ENCODE measurements at places on chromosomes 2 and 18. TPM values are rescaled to one million over a fixed set of nuclear protein-coding genes. Genes with fewer than 3 reads are reported as not detected.

DNA sequence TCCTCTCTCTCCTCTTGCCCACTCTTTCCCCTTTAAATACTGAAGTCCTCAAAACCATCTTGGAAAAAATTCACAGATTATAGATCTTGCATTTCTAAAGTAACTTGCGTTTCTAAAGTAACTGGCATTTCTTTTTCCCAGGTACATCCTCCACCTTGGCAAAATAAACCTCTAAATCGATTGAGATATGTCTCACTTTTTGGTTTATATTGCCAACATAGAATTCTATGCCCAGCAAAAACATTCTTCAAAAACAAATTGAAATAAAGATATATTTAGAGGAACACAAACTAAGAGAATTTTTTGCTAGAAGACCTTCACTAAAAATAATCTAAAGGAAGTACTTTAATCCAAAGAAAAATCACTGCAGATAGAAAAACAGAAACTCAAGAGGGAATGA is 122.5 kb upstream of the RBMS1 start:
- DNase-seq = no peak

GRCh38 chr2:152920846-152921245 is 202.4 kb downstream of the ARL6IP6 start:
- no peak for DNase-seq

DNA sequence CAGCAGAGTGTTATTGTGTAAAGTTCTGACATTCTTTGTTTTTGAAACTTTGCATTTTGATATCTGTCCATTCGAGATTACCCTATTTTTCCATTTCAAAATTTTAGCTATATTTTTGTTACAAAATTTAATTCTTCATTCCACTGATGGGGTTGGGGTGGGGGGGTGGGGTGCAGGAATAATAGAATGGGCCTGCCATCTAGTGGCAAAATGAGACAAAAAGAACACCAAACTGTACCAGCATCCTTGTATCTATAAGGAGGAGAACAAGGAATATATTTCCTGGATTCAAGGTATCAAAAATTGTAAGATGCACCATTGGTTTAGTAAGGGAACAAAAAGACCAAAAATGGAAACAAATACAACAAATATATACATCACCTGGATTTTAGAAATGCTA is 27.9 kb upstream of the TTR start:
- no peak for DNase-seq

- DNase-seq = no peak
These were observed 204.5 kb upstream of the CXCR4 start for GRCh38 chr2:136322428-136322827.

Gene RPRD1A
- total RNA-seq = 60.4 TPM

DNA sequence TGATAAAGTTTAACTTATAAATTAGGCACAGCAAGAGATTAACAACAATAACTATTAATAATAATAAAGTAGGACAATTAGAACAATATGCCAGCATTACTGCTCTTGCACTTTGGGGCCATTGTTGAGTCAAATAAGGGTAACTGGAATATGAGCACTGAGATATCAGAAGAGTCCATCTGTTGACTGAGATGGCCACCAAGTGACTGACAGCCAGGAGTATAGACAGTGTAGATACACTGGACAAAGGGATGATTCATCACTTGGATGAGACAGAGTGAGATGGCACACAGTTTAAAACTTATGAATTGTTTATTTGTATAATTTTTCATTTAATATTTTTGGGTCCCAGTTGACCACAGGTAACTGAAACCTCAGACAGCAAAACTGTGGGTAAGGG is 20.0 kb downstream of the NAB1 start:
- no peak for DNase-seq

DNA sequence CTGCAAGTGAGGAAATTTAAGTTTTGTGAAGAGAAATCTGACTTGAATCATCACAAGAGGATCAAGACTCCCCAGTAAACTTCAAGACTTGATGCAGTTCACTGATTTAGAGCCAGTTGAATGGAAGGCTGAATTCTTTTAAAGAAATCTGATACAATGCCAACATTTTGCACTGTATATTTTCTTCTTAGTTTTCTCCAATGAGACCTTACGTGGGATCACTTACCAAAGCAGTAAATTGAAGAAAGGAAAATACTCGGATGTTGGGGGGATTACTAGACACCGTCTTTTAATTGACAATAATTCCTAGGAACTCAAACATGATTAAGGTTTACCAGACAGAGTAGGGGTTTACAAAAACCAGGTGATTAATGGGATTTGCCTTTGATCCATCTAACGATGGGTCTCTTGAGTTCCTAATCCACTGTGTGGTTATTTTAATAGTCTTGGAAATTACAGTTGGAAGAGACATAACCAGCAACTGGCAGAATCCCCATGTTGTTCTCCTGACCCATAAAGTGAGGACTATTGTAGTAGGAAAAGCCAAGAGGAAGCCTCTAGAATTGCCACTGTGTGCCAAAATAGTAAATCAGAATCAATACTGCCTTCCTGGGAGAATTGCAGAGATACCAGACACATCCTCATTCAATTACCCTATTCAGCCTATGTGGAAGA is 354.5 kb downstream of the PID1 start:
- no peak for DNase-seq

Gene PARD6G
- total RNA-seq = 1.3 TPM

GRCh38 chr2:121826036-121826435 is 70.6 kb downstream of the TSN start:
- DNase-seq = no peak

Gene ASIC4
- total RNA-seq = 0.42 TPM

DNA sequence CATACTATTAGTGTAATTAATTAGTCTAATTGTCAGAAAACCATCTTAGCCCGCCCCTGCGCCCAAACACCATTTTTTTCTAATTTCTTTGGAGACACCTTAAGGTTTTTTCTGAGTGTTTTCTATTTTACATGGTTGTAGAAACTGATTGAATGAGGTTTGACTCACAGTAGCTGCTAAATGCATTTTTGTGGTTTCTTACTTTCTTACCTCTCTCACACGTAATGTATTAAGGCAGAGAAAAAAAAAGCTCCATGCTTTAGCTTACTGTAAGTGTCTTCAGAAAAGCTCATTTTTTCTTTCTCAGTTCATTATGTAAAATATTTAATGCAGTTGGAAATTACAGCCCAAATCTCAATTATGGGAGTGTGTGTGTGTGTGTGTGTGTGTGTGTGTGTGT is 548.5 kb upstream of the LRRTM4 start:
- peak; percentile 9 for DNase-seq

- DNase-seq = peak; percentile 19
These were observed 27.7 kb upstream of the SMCHD1 start for GRCh38 chr18:2627821-2628276.

Gene TUBB6
- 254 TPM for total RNA-seq

DNA sequence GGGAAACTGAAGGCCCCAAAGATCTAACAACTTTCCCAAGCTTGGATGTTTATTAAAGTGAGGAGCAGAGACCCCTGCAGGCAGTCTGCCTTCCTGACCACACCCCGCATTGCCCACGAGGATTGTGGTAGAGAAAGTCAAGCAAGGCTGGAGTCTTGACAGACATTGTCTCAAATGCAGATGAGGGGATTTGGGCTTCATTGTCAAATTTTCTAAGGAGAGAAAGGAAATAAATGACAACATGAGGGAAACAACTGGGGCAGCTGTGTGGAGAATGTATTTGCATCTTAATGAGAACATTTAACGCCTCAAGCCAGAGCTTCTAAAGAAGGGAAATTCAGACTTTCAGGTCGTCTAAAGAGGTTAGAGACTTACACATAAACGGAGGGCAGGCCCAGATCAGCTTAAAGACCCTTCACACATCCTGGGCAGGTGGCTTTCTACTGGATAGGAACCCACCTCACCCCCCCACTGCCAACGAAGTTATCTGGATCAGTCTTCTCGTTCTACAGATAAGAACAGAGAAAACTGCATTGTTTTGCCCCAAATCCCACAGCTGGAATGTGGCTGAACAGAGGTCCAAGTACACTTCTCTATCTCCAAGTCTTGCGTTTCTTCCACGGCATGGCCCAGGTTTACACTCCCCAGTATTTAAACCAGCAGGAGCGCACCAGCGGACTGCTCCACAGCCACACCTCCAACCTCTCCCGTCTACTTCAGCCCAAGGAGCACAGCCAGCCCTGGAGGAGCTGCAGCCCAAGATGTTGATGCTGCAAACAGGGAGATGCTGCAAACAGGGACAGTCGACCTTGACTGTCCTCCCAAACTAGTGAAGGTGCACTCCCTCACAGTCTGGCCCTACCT is 16.2 kb upstream of the SCG2 start:
- DNase-seq = no peak

Gene STPG4
- not detected for total RNA-seq

- DNase-seq = no peak
These were observed 19.2 kb downstream of the MTA3 start for GRCh38 chr2:42587526-42588117.

Gene DNAJC5G
- total RNA-seq = not detected

DNA sequence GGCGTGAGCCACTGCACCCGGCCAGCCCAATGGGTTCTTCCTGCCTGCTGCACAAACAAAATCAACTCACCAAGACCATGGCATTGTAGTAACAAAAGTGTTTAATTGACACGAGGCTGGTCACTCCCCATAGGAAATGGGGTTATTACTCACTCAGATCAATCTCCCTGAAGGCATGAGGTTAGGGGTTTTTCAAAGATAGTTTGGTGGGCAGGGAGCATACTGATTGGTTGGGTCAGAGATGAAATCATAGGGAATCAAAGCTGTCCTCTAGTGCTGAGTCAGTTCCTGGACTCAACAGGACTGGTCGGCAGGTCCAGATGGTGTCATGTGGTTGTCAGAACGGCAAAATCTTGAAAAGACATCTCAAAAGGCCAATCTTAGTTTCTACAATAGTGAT is 122.1 kb downstream of the TMEM17 start:
- DNase-seq = peak; percentile 60

- DNase-seq = no peak
These were observed 191.0 kb upstream of the LRP1B start for GRCh38 chr2:142321706-142322280.

DNA sequence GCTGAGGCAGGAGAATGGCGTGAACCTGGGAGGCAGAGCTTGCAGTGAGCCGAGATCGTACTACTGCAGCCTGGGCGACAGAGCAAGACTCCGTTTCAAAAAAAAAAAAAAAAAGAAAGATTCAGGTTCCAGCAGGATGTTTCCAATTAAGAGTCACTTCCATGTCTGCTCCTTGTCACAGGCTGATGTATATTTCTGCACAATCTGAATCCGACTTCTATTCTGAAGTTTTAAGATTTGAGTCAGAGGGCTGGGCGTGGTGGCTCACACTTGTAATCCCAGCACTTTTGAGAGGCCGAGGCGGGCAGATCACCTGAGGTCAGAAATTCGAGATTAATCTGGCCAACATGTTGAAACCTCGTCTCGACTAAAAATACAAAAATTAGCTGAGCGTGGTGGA is 24.7 kb downstream of the SNRPD1 start:
- no peak for DNase-seq

Gene NPAS2
- total RNA-seq = 14.8 TPM

DNA sequence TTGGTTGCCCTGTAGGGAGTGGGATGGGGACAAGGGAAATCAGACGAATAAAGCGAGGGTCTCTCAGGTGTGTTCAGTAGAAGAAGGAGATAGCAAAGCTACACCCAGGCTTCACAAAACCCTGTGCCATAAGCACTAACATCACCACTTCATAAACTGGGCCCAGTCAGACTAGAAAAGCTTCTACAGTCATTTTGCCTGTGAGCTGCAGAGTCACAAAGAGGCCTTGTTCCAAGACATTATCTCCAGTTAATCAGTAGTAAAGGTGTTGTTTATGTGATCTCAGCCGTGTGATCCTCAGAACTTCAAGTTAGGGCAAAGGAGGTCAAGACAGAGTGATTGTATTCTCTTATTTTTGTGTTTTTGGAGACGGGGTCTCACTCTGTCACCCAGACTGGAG is 148.0 kb downstream of the GALR1 start:
- no peak for DNase-seq

GRCh38 chr2:214575030-214575429 is 164.2 kb downstream of the VWC2L start:
- DNase-seq = no peak

DNA sequence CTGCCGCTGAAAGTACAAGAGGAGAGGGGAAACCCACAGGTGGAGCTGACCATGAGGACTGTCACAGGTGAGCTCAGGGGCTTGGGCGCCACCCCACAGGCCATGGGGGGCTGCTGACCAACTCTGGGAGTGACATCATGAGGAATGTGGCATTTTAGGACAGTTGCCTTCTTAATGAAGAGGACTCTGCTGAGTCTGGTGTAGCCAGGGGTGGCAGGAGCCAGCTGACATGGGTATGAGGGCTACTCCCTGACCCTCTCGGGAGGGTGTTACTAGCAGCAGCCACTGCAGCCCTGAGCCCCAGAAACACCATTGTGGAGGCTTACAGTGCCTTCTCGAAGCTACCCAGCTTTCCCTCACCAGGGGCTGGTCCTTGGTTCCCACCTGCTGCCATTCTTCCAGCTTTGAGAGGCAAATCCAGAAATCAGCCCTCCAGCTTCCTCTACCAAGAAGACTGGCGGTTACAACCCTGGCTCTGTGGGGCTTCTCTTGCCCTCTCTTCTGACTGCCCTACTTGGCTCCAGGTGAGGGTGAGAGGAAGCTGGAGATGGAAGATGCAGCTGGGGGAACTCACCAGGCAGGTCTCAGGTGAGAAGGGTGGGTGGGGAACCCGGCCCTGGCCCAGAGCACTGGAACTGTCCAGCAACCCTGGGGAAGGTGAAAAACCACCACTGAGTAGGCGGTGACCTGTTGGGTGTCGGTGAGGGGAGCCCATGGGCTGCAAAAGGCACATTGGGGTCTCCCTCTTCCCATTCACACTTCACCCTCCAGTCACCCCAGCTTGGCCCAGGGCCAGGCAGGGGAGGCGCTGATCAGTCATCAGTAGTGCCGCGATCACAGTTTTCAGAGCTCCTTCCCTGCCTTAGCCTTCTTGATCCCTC is 98.5 kb downstream of the MCFD2 start:
- DNase-seq = no peak

Gene CAPN13
- total RNA-seq = not detected

DNA sequence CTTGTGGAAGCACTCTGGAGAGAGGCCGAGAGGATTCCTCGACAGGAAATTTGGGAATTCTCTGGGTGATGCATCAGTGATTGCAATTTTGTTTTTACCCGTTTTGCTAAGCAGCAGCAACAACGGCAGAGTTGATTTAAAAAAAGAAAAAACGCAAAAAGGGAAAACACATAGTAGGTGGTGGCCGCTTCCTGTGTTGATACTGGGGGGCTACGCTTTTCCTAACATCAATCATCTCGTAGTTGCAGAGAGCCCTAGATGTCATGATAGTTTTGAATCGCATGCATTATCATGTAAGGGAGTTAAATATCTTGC is 271 bp upstream of the RBM43 start:
- DNase-seq = no peak

Gene SPHKAP
- not detected for total RNA-seq

Gene MERTK
- total RNA-seq = 0.57 TPM

DNA sequence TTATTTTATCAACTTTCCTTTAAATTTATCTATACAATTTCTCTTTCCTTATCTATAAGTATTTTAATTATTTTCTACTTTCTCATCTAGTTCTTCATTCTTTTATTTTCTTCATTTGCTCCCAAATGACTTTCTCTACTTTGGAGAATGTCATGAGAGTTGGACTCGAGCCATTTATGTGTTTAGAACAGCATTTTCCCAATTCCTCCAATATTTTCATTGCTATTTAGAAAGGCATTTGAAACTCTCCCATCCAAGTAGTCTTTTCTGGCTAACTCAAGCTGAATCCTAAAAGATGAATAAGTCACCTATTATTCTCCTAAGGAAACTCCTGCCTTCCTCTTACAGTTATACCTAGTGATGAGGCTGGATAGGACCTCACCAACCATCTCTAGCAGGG is 15.8 kb upstream of the FEZ2 start:
- DNase-seq = no peak

Gene HOXD13
- 20.7 TPM for total RNA-seq

Gene ST6GAL2
- 21.9 TPM for total RNA-seq

Gene CCDC74B
- 33.7 TPM for total RNA-seq

Gene RFX8
- total RNA-seq = 4.6 TPM

Gene SFT2D3
- 6.0 TPM for total RNA-seq

Gene ABCB11
- not detected for total RNA-seq

Data from Daoy (cell line).